ENCODE measurements at places on chromosomes 3 and 15.

GRCh38 chr3:184532940-184533732, 28.4 kb upstream of the EPHB3 start:
- no peak for DNase-seq

GRCh38 chr15:52144656-52145178, 32.1 kb upstream of the BCL2L10 start:
- peak; percentile 84 for DNase-seq

DNA sequence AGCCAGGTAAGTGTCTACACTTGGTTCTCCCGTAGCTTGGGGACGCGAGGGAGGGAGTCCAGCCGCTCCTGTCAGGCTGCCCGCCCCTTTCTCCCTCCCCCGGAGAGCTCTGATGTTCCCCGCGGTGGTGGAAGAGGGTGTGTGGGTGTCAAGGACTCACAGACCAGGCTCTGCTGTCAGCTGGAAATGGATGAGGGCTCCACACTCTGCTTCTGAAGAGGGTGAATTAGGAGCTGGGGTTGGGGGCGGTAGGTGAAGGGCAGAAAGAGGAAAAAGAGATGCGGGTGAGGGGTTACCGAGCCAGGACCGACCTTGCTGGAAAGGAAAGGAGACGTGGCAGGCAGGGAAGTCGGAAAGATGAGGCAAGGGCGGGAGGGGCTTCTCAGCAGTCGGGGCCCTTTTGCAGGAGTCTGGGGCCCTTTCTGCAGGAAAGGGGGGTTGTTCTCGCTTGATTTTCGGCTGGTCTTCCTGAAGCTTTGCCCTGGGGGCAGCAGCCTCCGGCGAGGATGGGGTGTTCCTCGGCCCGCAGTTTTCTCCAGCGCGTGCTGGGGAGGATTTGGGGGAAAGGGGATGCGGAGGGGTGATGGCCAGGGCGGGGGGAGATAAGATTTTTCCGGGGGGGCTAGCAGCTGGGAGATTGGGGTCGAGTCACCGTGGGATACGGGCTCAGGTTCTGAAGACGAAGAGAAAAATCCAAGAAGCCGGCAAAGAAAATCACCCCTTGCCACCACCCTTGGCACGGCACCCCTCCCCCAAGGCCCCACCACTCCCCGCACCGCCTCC, 602 bp upstream of the BAHD1 start:
- peak; percentile 83 for DNase-seq

DNA sequence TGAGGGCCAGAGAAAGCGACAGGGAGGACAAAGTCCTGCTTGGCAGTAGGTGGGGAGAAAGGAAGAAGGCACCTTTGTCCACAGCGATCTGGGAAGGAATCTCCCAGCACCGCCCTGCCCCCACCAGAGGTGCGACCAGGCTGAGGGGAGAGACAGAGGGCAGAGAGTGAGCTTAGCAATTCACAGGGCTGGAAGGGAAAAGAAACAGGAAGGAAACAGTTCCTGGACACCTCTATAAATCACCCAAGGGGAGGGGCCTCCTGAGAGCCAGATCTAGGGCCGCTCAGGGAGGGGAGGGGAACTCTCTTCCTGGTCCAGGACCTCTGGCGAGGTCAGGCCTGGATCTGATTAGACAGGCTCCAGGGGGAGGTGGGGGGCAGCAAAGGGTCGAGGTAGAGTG, 35.4 kb downstream of the RNU5B-1 start:
- peak; percentile 78 for DNase-seq

GRCh38 chr3:65854606-65855304, 184.0 kb downstream of the MAGI1 start:
- peak; percentile 69 for DNase-seq

- no peak for DNase-seq
Measured at GRCh38 chr3:12719541-12719940, 39.5 kb downstream of the TMEM40 start.

DNA sequence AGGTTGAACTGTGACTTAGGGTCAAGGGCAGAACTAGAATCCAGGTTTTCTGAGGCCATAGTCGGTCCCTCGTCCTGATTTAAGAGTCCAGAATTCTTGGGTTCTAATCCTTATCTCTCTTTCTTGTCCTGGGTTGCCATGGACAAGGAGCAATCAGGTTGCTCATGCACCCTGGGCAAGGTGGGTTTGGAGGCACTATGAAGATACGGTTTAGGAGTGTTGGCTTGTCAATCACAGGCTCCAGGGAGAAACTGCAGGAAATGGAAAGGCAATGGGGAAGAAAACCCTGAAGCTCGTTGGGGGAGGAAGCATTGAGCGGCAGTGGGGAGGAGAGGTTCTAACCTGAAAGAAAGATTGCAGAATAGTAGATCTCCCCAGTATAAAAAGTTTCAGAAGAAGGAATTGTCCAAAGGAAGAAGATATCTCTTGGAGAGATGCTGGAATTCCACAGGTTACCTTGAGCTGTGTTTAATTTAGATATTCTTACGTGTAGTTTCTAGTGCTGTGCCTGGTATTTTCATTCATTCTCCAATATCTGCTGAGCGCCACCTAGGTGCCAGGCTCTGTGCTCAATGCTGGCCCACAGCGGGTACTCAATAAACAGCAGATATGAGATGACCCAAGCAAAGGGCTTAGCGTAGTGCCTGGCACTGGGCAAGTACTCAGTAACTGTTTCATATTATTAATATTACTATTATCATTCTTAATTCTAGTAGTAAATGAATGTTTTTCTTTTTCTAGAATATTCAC, 2.0 kb downstream of the ACAN start:
- DNase-seq, result no peak

- no peak for DNase-seq
Measured at GRCh38 chr15:54576298-54576935, 598.2 kb downstream of the UNC13C start.

DNA sequence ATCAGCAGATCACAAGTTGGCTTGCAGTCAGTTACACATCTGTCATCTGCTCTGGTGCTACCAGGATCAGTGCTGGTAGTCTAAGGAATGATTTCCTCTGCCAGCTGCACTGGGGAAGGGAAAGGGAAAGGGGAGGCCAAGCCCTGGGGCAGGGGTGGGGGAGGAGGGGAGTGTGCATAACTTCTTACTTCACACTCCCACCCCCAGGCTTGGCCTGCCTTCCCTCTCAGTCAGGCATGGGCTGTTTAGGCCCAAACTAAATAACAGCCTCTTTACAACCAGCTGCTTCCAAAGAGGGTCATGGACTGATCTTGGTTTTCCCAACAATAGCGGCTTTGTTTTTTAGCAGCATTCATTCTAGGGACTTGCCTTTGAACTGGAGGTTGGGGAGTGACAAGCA, 86.1 kb upstream of the PSMD6 start:
- DNase-seq, result peak; percentile 97

DNA sequence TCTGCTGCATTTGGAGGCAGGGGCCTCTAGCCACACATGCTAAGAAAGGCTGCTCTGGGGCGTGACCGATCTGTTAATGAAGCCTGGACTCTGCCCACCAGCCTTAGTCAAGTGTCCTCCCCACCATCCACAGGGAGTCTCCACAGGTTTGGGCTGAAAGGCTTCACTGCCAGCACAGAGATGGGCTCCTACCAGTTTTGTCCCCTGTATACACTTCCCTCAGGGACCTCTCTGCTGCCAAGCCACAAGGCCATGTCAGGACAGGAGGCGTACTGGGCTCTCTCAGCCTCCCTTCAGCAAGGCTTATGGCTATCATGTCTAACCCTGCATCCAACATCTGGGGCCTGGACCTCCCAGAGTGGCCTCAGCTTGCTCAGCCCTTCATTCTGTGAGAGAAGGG, 23.5 kb downstream of the KIF9 start:
- DNase-seq, result no peak

DNA sequence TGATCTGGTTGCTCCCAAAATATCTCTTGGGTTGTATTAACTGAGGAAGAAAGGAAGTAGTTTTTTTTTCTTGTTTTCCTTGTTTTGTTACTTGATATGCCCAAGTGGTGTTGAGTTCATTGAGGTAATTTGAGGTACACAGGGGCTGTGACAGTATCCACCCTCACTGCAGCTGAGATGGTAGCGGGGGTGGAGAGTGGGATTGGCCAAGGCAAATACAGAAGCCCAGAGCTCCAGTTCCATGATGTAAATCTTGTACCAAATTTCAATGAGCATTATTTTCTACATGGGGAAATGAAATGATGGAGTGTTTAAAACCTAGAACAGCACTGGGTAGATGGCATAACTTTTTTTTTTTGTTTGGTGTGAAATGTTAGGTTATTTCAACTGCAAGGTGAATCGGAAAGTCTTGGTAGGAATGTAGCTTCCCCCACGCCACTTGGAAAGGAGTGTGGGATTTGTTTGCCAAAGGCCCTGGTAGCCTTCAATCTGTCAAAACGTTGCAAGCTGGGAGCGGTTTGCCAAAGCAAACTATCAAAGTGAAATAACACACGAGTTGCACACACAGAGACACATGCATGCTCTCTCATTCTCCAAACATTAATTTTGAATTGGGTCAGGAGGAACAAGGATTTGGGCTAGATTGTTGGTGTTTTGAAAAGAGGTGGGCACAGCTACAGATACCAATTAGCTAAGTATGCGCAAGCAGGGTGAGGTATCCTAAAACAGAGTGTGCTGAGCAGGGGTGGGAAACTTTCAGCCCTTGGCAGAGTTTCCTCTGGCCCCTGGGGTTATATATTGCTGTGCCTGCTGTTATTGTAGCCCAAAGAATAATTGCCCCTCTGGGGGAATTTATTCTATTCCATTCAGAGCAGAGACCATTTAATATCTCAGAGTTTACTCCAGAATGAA, 34.6 kb downstream of the THSD4 start:
- DNase-seq, result no peak

GRCh38 chr15:60840306-60840702, 361.4 kb upstream of the ICE2 start:
- peak; percentile 74 for DNase-seq

DNA sequence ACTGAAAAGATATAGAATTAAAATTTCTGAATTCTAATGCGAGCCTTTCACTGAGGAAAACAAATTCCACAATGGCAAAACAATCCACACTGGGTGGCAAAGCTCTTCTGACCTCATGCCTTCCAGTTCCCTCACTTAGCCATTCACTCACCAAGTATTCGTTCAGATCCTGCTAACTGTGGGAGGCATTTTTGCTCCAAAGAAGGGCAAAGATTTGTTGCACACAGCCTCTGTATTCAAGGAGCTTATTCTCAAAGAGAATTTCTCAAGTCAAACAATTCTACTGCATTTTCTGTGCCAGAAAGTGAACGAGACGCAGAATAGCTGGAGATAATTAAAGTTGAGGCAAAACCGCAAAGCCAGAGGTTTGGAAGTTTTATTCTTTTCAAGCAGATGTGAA, 77.3 kb downstream of the CPNE4 start:
- no peak for DNase-seq

DNA sequence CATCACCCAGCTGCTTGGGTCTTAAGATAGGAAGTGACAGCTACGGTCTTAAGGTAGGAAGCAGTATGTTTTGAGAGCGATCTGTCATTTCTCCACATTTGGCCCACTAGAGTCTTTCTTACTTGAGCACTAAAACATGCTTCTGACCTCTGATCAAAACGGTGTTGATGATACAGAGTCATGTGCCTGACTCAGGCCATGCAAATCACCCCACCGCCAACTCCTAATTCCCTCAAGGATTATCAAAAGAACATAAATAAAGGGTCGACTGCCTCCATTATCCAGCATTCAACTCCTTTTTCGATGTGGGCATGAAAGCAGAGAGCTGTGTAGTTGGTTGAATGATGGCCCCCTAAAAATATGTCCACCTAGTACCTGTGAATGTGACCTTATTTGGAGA, 201.7 kb upstream of the PROK2 start:
- no peak for DNase-seq

DNA sequence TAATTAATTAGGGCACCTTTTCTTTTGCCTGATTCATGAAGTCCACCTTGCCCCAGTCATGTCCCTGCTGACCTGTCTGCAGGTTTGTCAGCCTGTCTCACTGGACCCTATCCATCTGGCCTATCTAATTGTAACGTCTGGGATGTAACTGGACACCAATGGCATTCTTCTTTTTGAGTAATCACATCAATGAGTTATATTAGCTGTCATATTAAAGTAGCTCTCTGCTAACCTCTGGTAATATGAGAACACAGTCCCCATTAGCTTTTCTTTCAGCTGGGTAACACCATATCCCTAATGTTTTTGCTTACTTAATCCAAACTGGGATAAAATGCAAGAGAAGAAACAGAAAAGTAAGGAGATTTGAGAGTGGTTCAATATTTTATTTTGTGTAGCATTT, 166.2 kb upstream of the VEPH1 start:
- no peak for DNase-seq

DNA sequence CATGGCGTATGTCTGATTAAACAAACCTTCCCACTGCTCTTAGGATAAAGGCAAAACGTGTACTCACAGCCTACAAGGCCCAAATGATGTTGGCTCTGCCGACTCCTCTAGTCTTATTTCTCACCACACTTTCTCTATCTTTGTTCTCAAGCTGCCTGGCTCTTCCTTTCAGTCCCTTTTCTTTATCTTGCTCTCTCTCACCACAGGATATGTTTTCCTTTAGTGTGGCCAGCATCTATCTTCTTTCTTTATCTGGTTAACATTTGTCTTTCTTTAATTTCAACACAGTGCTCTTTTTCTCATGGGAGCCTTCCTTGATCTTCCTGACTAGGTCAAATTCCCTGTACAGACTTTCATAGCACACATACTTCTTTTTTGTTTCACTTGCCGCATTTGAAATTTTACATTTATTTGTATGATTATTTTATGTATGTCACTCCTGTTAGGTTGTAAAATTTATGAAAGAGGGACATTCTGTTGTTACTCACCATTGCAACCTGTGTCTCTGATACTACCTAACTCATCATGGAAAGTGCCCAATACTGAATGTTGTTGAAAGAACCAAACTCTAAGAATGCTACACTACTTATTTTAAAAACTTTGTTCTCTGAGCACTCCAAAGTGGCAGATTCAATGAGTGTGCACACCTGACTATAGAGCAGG, 328.9 kb upstream of the CBLB start:
- DNase-seq, result no peak

DNA sequence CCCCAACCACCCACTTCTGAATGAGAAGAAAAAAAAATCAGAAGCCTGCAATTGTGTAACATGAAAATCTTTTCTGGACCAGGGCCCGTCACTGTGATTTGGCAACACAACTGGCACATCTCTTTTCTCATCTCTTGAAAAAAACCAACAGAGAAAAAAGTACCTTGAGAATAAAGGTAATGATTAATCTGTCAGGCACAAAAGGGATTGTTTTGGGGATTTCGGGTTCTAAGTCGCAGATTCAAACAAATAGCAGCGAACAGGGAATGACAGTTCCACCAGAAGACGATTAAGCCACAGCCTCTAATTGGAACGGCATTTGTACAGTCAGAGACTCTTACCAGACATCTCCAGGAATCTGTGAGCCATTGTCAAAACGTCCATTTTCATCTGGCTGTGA, at the start of gene AQP9:
Gene AQP9, plus strand, starts transcription at position 276 of the 400 bp plus-strand sequence. CDS start 185 bp downstream, outside the sequence.
- DNase-seq, result no peak

Data from islet precursor cell (in vitro differentiated cells).